ENCODE measurements at places on chromosomes 3 and 15.

DNA sequence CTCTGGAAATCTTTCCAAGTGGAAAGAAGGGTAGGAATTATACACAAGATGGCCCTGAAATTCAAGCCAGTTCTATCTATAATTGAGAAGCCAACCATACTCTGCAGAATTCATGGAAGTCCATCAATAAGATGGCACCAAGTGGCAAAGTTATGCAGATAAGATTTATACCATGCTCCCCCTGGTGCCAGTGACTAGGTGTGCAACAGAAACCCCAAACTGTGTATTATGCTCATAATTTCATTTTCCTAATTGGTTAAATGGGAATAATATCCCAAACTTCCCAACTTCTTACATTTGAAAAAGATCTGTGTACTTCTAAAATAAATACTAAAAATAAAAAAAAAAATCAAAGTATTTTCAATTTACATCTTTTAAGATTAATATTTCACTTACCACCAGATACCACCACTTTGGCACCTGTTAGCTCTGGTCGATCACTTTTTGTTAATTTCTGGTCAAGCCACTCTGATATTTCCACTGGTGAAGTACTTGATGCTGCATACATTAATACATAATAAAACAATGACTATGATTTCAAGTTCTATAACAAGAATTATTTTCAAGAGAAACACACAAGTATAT is 25.9 kb downstream of the ETFA start:
- no peaks in the 10 kb centered on the region for H3K4me1 ChIP-seq
- H3K4me3 ChIP-seq, result no peak overlapping the region
- H3K36me3 ChIP-seq, result peaks cover 16% of the 10 kb centered on the region
- no peak for DNase-seq
- no peak overlapping the region for H3K27ac ChIP-seq

DNA sequence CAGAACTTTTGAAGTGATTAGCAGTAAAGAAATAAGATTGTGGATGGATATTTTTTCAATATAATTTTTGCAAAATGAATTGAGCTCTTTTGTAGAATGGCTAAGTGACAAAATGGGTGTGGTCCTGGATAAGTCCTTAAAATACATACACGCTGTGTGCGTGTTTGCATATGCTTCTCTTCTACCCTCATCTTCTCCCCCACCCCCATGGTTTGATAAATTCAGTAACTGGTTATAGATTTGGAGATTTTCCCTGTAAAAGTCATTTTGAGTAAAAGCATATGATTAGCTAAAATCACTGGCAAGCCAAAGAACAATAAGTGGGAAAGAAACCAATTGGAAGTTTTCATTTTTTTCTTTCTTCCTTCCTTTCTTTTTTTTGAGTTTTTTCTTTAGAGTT is 453.9 kb upstream of the MDFIC2 start:
- H3K4me1 ChIP-seq, result peaks cover 3% of the 10 kb centered on the region
- no peak overlapping the region for H3K27ac ChIP-seq
- no peaks in the 10 kb centered on the region for H3K36me3 ChIP-seq
- H3K27me3 ChIP-seq, result peaks cover 2% of the 10 kb centered on the region
- DNase-seq, result no peak

DNA sequence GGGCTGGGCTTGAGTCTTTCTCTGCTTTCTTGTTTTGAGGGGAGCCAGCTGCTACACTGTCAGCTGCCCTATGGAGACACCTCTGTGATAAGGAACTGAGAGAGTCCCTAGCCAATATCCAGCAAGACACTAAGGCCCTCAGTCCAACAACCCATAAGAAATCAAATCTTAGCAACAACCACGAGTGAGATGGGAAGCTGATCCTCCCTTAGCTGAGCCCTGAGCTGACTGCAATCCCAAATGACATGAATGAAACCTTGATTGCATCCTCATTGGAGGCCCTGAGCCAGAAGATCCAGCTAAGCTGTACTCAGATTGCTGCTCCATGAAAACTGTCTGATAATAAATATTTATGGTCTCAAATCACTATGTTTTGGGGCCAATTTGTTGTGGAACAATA is 302.1 kb upstream of the MME start:
- no peak overlapping the region for H3K4me3 ChIP-seq
- no peaks in the 10 kb centered on the region for H3K36me3 ChIP-seq
- no peaks in the 10 kb centered on the region for H3K27me3 ChIP-seq
- no peak for DNase-seq

DNA sequence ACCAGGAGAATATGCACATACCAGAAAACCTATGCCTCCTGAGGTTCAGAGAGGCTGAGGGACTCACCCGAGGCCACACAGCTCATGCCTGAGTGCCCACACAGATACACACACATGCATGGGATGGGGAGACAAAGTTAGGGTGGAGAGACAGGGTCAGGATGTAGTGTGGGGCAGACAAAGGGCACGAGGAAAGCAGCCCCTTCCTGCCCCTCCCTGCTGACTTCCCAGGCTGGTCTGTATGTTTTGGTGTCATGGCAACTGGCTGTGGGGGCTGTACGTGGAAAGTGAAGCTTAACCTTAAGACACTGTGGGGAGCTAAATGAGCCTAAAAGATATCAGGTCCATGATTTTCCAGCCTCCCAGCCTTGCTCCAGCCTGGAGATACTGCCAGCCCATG is 57.8 kb downstream of the EPHB3 start:
- H3K4me1 ChIP-seq, result peaks cover 8% of the 10 kb centered on the region
- H3K27ac ChIP-seq, result no peak overlapping the region
- no peak overlapping the region for H3K4me3 ChIP-seq

DNA sequence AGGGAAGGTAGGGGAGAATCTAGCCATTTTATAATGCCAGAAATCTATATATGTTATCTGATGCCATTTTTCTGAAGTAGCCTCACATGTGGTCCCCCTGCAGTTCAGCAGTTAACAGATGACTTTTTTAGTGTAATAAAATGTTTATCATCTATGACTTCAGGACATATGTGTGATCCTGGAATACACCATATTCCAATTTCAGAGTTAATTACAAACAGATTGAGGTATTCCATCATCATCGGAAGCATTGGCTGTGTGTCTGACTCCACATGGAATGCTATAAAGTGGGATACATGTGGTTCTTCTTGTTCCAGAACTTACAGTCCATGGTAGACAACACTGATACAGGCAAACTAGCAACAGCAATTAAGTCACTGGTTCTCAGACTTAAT is 45.9 kb upstream of the LIMD1 start:
- H3K36me3 ChIP-seq, result peaks cover 1% of the 10 kb centered on the region
- H3K4me3 ChIP-seq, result no peak overlapping the region
- H3K27ac ChIP-seq, result no peak overlapping the region
- no peak for DNase-seq

GRCh38 chr3:169356284-169356955 is 307.1 kb downstream of the MECOM start:
- no peak for DNase-seq
- H3K4me1 ChIP-seq, result peaks cover 57% of the 10 kb centered on the region
- peak overlapping the region; percentile 73 for H3K27ac ChIP-seq
- no peaks in the 10 kb centered on the region for H3K36me3 ChIP-seq

GRCh38 chr15:91803260-91803659 is 50.2 kb upstream of the SLCO3A1 start:
- H3K27ac ChIP-seq, result no peak overlapping the region
- no peaks in the 10 kb centered on the region for H3K36me3 ChIP-seq
- no peak overlapping the region for H3K4me3 ChIP-seq
- H3K27me3 ChIP-seq, result peaks cover 74% of the 10 kb centered on the region
- DNase-seq, result no peak

DNA sequence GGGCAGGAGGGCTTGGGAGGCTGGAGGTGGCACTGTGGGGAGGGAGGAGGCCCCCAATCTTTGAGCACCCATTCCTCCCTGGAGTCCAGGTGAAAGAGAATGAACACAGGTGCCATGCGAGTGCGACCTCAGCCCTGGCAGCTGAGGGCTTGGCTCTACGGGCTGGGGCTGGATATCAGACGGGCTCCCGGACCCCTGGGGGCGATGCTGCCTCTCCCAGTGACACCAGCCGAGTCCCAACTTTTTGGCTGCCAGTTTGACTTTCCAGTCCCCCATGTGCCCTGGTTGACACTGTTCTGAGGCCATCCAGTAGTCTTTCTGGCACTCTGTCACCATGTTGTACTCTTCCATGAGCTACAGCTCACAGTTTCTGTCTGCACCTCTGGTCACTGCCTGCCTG is 1.2 kb downstream of the VILL start:
- no peak overlapping the region for H3K4me3 ChIP-seq
- H3K36me3 ChIP-seq, result no peaks in the 10 kb centered on the region
- DNase-seq, result no peak
- peaks cover 45% of the 10 kb centered on the region for H3K4me1 ChIP-seq

GRCh38 chr3:42106646-42107045 is 15.5 kb downstream of the TRAK1 start:
- H3K4me1 ChIP-seq, result peaks cover 10% of the 10 kb centered on the region
- no peak for DNase-seq
- H3K4me3 ChIP-seq, result no peak overlapping the region
- H3K27me3 ChIP-seq, result no peaks in the 10 kb centered on the region

DNA sequence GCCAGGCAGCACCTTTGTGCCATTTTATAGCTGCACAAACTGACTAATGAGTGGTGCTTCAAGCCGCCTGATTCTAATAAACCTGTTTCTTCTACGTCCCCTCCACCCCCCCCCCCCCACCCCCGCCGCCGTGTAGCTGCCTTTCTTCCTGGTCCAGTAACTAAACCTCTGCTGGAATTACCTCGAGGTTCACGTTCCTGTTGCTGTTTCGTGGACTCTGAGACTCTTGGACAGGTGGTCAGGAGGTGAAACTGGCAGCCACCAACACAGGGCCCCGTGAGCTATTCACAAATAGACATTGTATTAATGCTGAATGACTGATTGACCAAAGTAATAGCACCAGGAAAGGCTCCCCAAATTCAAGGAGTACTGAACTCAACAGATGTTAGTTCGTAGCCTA is 73.9 kb downstream of the TRIM69 start:
- H3K4me1 ChIP-seq, result peaks cover 12% of the 10 kb centered on the region
- no peak for DNase-seq
- H3K4me3 ChIP-seq, result no peak overlapping the region
- no peaks in the 10 kb centered on the region for H3K27me3 ChIP-seq
- no peaks in the 10 kb centered on the region for H3K36me3 ChIP-seq

- no peak overlapping the region for H3K27ac ChIP-seq
- H3K27me3 ChIP-seq, result no peaks in the 10 kb centered on the region
- DNase-seq, result no peak
- no peak overlapping the region for H3K4me3 ChIP-seq
- peaks cover 39% of the 10 kb centered on the region for H3K36me3 ChIP-seq
Measured at GRCh38 chr3:197877902-197878301, 72.1 kb upstream of the RPL35A start.

DNA sequence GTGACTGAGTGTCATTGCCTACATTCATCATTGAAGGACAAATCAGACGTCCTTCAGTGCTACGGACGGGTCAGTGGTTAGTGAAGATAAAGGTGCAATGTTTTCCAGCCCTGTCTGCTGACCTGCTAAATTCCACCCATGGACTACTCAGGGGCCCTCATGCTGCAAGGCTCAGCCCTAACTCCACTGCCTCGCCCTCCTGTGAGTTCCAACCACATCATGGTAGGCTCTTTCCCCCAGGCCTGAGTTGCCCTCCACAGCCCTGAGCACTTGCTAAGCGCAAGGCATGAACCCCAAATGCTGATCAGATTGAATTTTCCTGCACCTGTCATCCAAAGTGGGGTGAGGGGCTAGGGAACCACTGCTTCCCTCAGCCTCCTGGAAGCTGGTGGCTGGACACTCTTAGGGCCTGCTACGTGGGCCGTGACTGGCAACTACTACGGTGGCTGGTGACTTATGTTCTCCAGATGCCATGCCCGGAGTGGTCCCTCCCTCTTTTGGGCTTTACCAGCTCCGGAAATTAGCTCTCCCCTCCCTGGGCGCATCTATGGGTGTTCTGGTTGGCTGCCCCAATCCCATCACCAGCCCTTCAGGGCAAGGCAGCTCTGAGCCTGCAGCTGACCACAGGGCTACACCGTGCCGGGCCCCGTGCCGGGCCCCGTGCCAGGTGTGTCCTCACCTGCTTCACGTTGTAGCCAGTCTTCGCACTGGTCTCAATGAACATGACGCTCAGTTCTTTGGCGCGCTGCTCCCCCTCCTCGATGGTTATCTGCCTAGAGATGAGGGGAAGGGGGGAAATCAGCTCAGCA is 32.1 kb downstream of the SRPRB start:
- H3K27ac ChIP-seq, result no peak overlapping the region
- DNase-seq, result no peak
- H3K36me3 ChIP-seq, result no peaks in the 10 kb centered on the region
- no peak overlapping the region for H3K4me3 ChIP-seq
- peaks cover 4% of the 10 kb centered on the region for H3K4me1 ChIP-seq
- no peaks in the 10 kb centered on the region for H3K27me3 ChIP-seq

DNA sequence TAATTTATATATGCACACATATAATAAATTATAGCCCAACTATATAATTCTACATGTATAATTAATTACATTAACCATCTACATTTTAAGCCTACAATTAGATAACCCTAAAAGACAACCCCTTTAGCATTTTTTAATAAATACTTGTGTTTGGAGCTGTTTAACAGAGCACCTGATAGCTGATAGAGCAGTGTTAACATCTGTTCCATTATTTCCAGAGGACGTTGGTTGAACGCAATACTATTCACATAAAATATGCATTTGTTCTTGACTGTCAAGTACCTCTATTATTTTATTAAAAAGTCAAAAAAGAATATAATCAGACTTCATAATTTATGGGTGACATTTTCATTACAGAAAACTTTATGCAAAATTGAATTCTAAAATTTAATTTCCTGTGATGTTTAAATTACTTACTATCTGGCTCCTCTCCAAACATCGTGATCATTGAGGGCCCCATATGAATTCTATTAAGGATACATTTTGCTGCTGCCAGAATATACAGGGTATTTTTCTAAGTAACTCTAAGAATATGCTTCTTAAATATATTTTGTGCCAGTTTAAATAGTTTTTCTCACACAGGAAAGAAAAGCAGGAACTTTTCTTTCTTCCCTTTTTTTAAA is 234.3 kb downstream of the SHOX2 start:
- no peak overlapping the region for H3K4me3 ChIP-seq
- H3K27ac ChIP-seq, result no peak overlapping the region
- H3K36me3 ChIP-seq, result no peaks in the 10 kb centered on the region
- H3K27me3 ChIP-seq, result no peaks in the 10 kb centered on the region

GRCh38 chr15:66404532-66404931 is 17.8 kb downstream of the MAP2K1 start:
- H3K36me3 ChIP-seq, result peaks cover 4% of the 10 kb centered on the region
- no peak overlapping the region for H3K4me3 ChIP-seq
- peak overlapping the region; percentile 23 for H3K27ac ChIP-seq
- H3K27me3 ChIP-seq, result no peaks in the 10 kb centered on the region
- no peak for DNase-seq

DNA sequence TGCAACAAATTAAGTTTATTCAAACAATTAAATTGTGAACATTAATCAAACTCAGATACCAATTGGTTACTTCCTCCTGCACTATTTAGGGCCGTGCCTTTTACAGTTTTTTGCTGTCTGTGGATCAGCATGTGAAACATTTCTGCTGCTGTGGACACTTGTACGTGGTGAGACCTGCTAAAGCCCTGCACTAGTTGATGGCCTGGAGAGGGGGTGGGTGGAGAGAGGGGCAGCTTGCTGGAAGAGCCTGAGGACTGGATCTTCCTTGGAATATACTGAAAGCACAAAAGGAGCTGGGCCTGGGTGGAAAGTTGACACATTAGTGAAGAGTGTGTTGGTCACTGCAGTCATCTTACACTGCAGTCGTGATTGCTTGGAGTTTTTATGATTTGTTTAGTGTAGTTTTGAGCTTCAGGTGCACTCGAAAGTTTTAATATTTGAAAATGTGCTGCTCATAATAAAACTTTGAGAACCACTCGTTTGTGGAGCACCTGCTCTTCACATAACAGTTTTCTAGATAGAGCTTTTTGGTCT is 11.4 kb downstream of the PLCL2 start:
- peaks cover 23% of the 10 kb centered on the region for H3K4me1 ChIP-seq
- no peaks in the 10 kb centered on the region for H3K36me3 ChIP-seq
- no peaks in the 10 kb centered on the region for H3K27me3 ChIP-seq
- no peak overlapping the region for H3K27ac ChIP-seq
- no peak for DNase-seq

GRCh38 chr3:189842681-189843602 is 211.8 kb downstream of the TP63 start:
- peak overlapping the region; percentile 40 for H3K27ac ChIP-seq
- peaks cover 40% of the 10 kb centered on the region for H3K27me3 ChIP-seq

All from progenitor cell of endocrine pancreas (in vitro differentiated cells).